ENCODE measurements at places on chromosomes 2 and 18. TPM values are rescaled to one million over a fixed set of nuclear protein-coding genes. Genes with fewer than 3 reads are reported as not detected.

Gene GBX2
- total RNA-seq, result not detected

Gene SP100
- 175 TPM for total RNA-seq

Gene DSG2
- total RNA-seq, result 0.11 TPM

DNA sequence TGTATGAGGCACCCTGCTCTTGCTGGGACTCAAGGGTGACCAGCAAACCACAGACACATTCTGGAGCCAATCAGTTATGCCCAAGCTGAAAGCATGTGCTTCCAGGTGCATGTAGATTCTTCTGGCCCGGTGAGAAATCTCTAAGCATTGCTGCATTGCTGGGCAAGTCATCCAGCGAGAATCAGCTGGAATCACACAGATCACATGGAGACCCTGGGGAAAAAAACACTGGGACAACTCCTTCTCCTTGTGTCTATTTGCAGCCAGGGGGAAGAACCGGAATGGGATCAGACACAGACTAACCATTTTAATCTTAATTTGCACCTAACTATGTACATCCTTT, 119.7 kb upstream of the KLF7 start:
- no peaks in the 10 kb centered on the region for H3K27me3 ChIP-seq
- no peak for ATAC-seq
- peaks cover 16% of the 10 kb centered on the region for H3K4me1 ChIP-seq

Gene CCBE1
- total RNA-seq, result 0.04 TPM

DNA sequence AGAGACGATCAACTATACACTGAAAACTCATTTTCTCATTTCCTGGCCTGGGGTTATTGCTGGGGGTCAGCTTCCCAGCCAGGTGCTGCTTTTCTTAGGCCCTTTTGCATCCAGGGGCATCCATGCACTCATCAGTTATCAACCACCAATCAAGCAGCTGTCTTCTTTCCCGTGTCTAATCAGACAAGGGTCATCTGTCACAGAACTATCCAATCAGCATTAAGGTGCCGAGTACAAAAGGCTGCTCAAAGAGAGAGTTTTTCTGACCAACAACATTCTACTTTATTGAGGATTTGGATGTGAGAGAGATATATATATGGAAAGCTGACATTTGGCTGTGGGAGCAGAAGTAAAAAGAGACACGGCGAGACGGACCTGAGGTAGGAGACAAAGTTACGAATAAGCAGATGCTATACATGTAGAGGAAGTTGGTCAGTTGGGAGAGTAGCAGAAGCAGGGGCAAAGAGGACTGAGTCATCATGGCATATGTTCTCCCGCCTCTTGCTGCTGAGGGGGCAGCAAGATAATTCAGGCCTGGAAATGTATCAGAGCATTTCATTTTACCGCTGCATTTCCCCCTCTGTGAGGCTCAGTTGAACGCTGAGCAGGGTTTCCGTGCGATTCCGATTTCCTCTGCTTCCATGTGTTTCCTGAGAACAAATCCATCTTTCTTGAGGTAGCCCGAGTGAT, 129.3 kb downstream of the NUP35 start:
- no peaks in the 10 kb centered on the region for H3K36me3 ChIP-seq
- no peak for ATAC-seq
- H3K27me3 ChIP-seq, result no peaks in the 10 kb centered on the region
- H3K4me3 ChIP-seq, result no peak overlapping the region
- H3K4me1 ChIP-seq, result no peaks in the 10 kb centered on the region

Gene VWA3B
- total RNA-seq, result not detected

GRCh38 chr2:57759131-57759530, 287.5 kb upstream of the VRK2 start:
- no peak overlapping the region for H3K27ac ChIP-seq
- no peaks in the 10 kb centered on the region for H3K36me3 ChIP-seq
- no peak for ATAC-seq
- H3K27me3 ChIP-seq, result peaks cover 8% of the 10 kb centered on the region

Gene GCG
- total RNA-seq, result not detected

- ATAC-seq, result no peak
- no peak overlapping the region for H3K27ac ChIP-seq
- H3K4me3 ChIP-seq, result no peak overlapping the region
- H3K27me3 ChIP-seq, result peaks cover 8% of the 10 kb centered on the region
- no peaks in the 10 kb centered on the region for H3K4me1 ChIP-seq
Observed at GRCh38 chr2:122033778-122034177, 278.3 kb downstream of the TSN start.

Gene REEP1
- total RNA-seq, result 0.26 TPM

DNA sequence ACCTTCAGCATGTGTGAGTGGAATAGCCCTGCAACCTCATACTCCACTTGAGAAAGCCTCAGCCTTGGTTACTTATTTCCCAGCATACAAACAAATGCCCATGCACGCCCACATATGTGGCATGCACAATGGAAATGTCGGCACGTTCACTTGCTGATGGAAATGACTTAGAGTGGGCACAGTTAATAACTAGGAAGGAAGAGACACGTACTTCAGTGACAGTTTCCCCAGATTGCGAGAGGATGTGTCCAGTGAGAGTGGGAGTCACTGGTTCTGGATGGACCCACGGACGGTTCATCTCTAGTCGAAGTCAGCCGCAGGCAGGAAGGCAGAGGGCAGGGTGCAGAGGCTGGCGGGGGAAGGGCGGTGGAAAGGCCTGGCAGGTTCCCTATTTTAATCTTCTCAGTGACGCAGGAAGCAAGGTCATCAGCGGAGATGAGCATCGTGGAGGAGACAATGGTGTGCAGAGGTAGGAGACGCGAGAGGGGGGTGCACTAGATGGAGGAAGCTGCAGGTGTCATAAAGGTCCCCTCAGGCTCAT, 350.7 kb upstream of the MYT1L start:
- no peak overlapping the region for H3K4me3 ChIP-seq
- H3K36me3 ChIP-seq, result no peaks in the 10 kb centered on the region
- H3K4me1 ChIP-seq, result peaks cover 17% of the 10 kb centered on the region
- H3K27ac ChIP-seq, result no peak overlapping the region
- H3K27me3 ChIP-seq, result peaks cover 27% of the 10 kb centered on the region

- H3K4me3 ChIP-seq, result no peak overlapping the region
- no peak for ATAC-seq
- H3K27ac ChIP-seq, result no peak overlapping the region
Observed at GRCh38 chr2:173511942-173512341, 157.3 kb downstream of the CDCA7 start.

Gene HOXD12
- total RNA-seq, result not detected

DNA sequence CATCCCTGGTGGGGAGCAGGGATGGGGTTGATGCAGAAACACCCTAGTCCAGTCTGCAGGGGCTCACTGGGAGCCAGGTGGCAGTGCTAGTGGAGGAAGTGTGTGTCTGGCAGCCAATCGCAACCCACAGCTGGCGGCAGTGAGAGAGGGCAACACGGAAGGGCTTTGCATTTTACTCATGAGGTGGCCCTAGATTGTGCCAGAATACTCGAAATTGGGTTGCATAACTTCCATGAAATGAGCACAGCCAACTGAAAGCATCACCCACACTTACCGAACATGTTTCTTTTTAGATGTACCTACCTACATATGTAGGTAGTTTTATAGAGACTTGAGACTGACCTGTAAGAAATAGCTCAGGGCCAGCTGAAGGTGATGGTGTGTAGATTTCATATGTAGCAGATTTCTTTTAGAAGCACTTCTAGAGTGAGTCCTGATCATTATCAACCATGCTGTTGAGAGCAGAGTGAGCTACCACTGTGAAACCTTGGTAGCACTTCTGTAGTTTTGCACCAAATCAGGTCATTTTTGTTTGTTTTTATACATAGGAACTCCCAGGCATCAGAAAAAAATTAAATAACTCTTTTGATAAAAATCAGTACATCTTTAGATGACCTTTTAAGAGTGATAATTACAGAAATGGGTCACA, 13.0 kb downstream of the IL18R1 start:
- H3K27ac ChIP-seq, result peak overlapping the region; percentile 92
- peak; percentile 25 for ATAC-seq
- H3K4me3 ChIP-seq, result peak overlapping the region; percentile 70
- peaks cover 100% of the 10 kb centered on the region for H3K36me3 ChIP-seq

GRCh38 chr2:175684466-175684865, 317.6 kb downstream of the LNPK start:
- no peak for ATAC-seq
- peaks cover 21% of the 10 kb centered on the region for H3K27me3 ChIP-seq
- H3K4me1 ChIP-seq, result no peaks in the 10 kb centered on the region
- H3K36me3 ChIP-seq, result no peaks in the 10 kb centered on the region
- no peak overlapping the region for H3K4me3 ChIP-seq

Gene IL36G
- 0.48 TPM for total RNA-seq

GRCh38 chr2:1990724-1991123, 246.4 kb upstream of the PXDN start:
- peaks cover 29% of the 10 kb centered on the region for H3K27me3 ChIP-seq
- H3K36me3 ChIP-seq, result no peaks in the 10 kb centered on the region
- H3K4me3 ChIP-seq, result no peak overlapping the region
- no peak for ATAC-seq
- H3K27ac ChIP-seq, result no peak overlapping the region

DNA sequence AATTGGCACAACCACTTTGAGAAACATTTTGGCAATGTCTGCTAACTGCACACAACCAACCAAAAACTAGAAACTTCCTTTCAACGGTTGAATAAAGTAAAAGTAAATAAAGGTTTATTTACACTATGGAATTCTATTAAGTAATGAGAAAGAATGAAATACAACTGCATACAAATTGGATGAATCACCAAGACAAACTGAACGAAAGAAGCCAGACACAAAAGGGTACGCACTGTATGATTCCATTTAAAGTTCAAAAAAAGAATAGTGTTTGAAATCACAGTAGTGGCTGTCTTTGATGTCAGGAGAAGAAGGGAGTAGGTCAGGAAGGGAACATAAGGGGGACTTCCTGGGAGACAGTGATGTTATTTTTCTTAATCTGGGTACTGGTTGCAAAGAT, 46.5 kb upstream of the SULT1C3 start:
- H3K27ac ChIP-seq, result no peak overlapping the region
- H3K36me3 ChIP-seq, result no peaks in the 10 kb centered on the region
- H3K4me3 ChIP-seq, result no peak overlapping the region
- H3K4me1 ChIP-seq, result no peaks in the 10 kb centered on the region

DNA sequence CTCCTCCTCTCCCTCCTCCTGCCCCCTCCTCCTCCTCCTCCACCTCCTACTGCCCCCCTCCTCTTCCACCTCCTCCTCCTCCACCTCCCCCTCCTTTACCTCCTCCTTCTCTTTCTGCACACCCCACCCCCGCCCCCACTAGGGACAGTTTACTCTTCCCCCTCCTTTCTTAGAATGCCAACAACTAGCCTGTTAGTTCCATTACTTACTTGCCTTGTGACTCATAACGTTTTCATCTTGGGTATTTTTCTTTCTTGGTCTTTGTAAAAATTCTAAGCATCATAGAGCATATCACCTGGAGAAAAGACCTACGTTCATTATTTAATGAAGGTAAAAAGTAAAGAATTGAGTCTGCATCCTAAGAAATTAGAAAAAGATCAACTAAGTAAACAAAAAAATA, 165.3 kb downstream of the NEDD4L start:
- peaks cover 5% of the 10 kb centered on the region for H3K4me1 ChIP-seq
- no peak for ATAC-seq
- no peak overlapping the region for H3K4me3 ChIP-seq
- no peak overlapping the region for H3K27ac ChIP-seq
- H3K27me3 ChIP-seq, result peaks cover 7% of the 10 kb centered on the region

DNA sequence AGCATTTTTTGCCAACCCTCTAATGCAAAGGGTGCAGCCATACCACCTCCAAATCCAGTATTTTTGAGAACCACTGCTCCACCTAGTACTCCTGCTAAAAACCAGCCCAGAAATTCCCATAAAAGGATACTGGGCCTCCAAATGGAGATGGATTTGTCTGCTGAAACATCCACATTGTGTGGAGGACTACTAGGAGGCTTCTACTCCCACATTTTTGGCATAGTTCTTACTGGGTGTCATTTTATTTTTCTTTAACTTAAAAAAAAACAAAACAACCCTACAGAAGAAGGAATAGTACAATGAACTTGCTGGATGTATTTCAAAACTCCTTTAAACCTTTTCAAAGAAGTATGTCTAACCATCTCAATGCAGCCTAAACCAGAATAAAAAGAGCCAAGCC, 219.2 kb downstream of the SRBD1 start:
- no peaks in the 10 kb centered on the region for H3K27me3 ChIP-seq
- H3K4me1 ChIP-seq, result no peaks in the 10 kb centered on the region
- ATAC-seq, result no peak
- peaks cover 56% of the 10 kb centered on the region for H3K36me3 ChIP-seq
- H3K4me3 ChIP-seq, result no peak overlapping the region

- H3K27ac ChIP-seq, result no peak overlapping the region
- H3K27me3 ChIP-seq, result no peaks in the 10 kb centered on the region
- no peaks in the 10 kb centered on the region for H3K4me1 ChIP-seq
- H3K4me3 ChIP-seq, result no peak overlapping the region
- no peak for ATAC-seq
- H3K36me3 ChIP-seq, result no peaks in the 10 kb centered on the region
Observed at GRCh38 chr2:169715379-169716237, 18.0 kb upstream of the KLHL23 start.

GRCh38 chr18:61256291-61256690, 76.9 kb upstream of the CDH20 start:
- no peak overlapping the region for H3K27ac ChIP-seq
- H3K27me3 ChIP-seq, result no peaks in the 10 kb centered on the region
- H3K4me1 ChIP-seq, result no peaks in the 10 kb centered on the region
- H3K4me3 ChIP-seq, result no peak overlapping the region
- ATAC-seq, result no peak
- H3K36me3 ChIP-seq, result no peaks in the 10 kb centered on the region

Gene KCNS3
- not detected for total RNA-seq

- H3K36me3 ChIP-seq, result no peaks in the 10 kb centered on the region
- no peaks in the 10 kb centered on the region for H3K27me3 ChIP-seq
- ATAC-seq, result no peak
- H3K4me1 ChIP-seq, result no peaks in the 10 kb centered on the region
- no peak overlapping the region for H3K27ac ChIP-seq
Observed at GRCh38 chr2:21422050-21422449, 298.3 kb downstream of the TDRD15 start.

DNA sequence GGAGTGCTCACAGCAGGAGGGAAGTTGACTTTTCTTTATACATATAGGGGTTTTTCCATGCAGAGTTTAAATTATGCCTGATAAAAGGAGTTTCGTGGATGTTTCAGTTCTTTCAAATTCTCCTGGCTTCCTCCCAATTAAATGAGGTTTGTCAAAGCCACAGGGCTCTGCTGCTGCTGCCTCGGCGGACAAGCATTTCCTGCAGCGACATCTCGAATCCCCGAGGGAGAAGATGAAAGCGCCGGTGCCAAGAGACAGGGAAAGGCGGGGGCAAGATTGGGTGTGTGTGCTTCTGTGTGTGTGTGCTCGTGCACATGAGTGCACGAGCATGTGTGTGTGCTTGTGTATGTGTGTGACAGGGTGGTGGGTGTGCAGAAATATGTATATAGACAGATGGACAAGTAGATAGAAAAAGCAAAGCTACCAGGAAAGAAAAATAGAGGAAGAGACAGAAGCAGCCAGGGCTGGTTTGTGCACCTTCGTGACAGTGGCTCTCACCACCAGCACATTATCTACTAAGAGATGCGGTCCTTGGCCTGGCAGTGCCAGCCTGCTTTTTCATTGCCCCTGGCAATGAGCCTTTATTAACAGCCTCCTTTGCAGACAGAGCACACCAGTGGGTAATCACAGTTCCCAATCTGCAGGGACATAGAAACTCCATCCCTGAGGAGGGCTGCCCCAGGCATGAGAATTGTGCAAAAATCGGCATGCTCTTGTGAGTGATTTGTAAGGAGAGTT, 76.2 kb downstream of the CDK15 start:
- H3K27ac ChIP-seq, result no peak overlapping the region
- H3K27me3 ChIP-seq, result peaks cover 50% of the 10 kb centered on the region
- H3K4me1 ChIP-seq, result peaks cover 7% of the 10 kb centered on the region
- peak overlapping the region; percentile 47 for H3K4me3 ChIP-seq
- no peaks in the 10 kb centered on the region for H3K36me3 ChIP-seq

Gene STEAP3
- total RNA-seq, result not detected

Data from activated T-helper 17 cell treated with anti-CD3 and anti-CD28 coated beads, Interleukin-2, amount 50 U/mL, for 72 hours (primary cell).